SW 1271 (cell line): ENCODE measurements at places on chromosomes 16 and 17.
A peak's percentile ranks its signal among the peaks of the same experiment; 100 is the strongest.

GRCh38 chr16:9012848-9013507 is 49.3 kb upstream of the USP7 start:
- no peak for DNase-seq

DNA sequence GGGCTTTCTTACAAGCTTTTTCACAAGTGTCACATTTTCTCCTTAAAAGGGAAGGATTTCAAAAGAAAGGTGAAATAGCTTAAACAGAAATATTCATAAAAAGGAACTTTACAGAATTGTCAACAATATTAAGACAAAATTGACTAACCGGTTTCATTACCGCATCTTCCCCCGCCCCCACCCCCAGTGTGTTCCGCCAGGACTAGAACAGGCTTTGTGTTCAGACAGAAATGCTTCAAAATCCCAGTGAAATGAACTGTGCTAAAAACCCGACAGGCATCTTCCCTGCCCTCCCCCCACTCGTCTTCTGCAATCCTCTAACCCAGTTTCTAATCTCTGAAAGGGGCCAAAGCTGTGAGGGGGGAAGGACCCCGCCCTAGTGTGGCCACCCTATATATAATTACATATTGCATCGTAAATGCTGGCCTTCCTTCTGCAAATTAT is 990 bp upstream of the ROGDI start:
- no peak for DNase-seq

GRCh38 chr16:6560306-6561100 is 772.1 kb upstream of the RBFOX1 start:
- DNase-seq, result no peak

GRCh38 chr16:60142619-60143347 is 1408.7 kb upstream of the GOT2 start:
- DNase-seq, result no peak

DNA sequence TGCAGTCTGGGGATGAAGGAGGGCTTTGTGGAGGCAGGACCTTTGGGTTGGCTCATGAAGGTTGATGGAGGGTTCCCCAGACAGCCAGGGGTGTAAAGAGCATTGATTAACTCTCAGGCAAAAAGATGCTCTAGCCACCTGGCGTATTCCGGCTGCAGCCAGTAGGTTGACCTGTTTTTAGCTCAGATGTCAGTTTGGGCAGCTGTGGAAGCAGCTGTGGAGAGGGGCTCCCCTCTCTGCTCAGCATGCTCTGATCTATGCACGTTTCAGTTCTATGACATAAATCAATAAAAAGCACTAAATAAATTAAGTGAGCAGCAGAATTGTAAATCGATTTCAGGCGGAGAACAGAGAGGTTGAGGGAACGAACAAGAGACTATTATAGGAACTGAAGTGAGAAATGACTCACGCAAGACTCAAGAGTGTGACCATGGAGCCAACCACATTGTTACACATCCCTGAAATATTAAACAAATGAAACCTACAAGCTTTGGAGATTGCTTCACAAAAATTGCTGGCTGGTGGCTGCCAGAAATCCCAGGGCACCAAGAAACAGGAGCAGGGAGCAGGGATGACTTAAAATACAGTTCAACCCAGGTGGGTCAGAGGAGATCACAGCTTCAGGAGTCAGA is 111.9 kb downstream of the GSG1L start:
- no peak for DNase-seq

- no peak for DNase-seq
These were observed 129.9 kb downstream of the SNX11 start for GRCh38 chr17:48237456-48237855.

GRCh38 chr17:35089586-35090296 is 26.2 kb upstream of the RFFL start:
- DNase-seq, result no peak

- DNase-seq, result no peak
These were observed 47.6 kb upstream of the RBBP6 start for GRCh38 chr16:24491731-24492130.

- peak; percentile 32 for DNase-seq
These were observed 3.5 kb upstream of the RRAD start for GRCh38 chr16:66928702-66929388.

DNA sequence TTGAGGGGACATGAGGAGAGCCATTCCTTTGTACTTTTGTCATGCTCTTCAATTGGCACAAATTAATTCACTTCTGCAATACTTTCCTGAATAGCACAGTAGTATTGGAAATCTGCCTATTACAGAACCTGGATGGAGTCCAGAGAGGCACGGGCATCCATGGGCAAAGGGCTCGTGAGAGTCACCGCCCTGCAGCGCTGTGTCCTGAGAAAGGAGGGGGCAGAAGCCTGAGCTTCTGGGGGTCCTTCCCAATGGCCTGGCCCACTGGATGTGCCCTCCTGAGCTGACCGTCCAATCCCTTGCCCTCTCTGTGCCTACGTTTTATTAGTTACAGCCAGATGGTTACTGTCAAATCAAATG is 3.5 kb downstream of the G6PC1 start:
- no peak for DNase-seq

DNA sequence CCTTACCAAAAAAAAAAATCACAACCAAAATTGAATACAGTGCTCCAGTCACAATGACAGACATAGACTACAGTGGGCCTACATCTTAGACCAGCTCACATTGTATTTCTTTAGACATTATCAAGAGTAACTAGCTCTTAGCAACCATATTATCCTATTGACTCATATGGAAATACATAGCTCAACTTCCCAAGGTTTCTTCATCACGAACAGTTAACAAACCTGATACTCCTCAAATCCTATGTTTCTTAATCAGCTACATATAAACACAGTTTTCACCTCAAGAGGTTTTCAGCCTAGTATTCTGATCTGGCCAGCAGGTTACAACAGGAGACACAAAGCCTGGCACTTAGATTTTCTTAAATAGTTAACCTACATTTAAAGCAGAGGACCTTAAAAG is 29.7 kb downstream of the CMC2 start:
- no peak for DNase-seq

GRCh38 chr16:30375864-30376263 is 1.3 kb downstream of the MYL11 start:
- DNase-seq, result no peak

- DNase-seq, result no peak
These were observed 5.7 kb upstream of the CX3CL1 start for GRCh38 chr16:57366544-57367040.

DNA sequence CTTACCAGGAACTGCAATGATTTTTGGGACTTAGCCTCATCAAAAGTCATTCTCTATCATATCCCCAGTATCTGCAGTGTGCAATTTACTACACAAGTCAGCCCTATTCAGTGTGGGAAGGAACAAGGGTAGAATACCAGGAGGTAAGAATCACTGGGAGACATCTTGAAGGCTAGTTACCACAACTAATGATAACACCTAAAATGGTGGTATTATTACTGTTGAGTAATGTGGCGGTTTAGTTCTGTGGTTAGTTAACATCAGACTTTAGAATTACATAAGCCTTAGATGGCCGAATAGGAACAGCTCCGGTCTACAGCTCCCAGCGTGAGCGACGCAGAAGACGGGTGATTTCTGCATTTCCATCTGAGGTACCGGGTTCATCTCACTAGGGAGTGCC is 567.9 kb upstream of the CDH11 start:
- DNase-seq, result no peak
